NCI-H1105 (cell line): ENCODE measurements at places on chromosomes 11 and 22.
A peak's percentile ranks its signal among the peaks of the same experiment; 100 is the strongest.

GRCh38 chr11:122882857-122883645, 492 bp downstream of the JHY start:
- DNase-seq, result peak; percentile 52

- no peak for DNase-seq
Observed at GRCh38 chr11:76007166-76007565, 192.2 kb downstream of the UVRAG start.

GRCh38 chr11:35747668-35748067, 85.1 kb downstream of the TRIM44 start:
- DNase-seq, result peak; percentile 94

DNA sequence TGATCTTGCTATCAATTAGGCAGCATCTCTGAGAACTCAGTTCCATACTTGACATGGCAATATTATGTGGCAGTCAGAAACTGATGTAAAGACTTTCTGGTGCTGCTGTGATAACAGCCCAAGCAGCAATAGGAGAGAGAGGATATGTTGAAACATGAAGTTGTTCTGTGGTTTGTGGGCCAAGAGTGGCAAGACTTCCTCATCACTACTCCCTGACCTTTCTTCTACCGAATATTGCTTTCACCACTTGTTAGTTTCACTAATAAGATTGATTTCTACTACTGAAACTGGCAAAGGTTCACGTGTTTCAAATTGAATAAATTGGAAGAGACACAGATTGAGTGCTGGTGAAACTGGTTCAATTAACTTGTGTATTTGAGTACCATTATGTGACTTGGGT, 852.6 kb upstream of the RAG2 start:
- DNase-seq, result no peak

- DNase-seq, result no peak
Observed at GRCh38 chr11:76185931-76186401, 20.3 kb downstream of the WNT11 start.

GRCh38 chr11:60953781-60954180, 1.8 kb upstream of the SLC15A3 start:
- DNase-seq, result no peak

- DNase-seq, result no peak
Observed at GRCh38 chr11:59012398-59013265, 73.3 kb downstream of the GLYATL1 start.

GRCh38 chr22:37906364-37907008, 389 bp downstream of the MICALL1 start:
- no peak for DNase-seq

DNA sequence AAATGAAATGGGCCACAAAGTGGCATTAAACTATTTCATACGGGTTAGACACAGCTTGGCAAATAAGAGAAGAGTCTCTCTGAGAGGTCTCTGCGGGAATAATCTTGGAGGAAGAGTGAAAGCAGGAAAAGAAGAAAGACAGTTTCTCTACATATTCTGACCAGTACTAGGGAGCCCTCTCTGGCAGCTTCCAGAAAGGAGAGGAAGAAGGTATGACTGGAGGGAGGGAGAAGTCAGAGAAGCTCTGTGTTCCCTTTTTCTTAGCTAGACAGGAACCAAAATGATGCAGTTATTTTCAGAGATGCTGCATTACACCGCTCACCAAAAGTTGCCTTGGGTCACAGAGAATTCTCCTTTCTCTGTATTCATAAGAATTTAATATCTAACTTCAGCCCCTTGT, 382.1 kb downstream of the KCNA4 start:
- no peak for DNase-seq

- DNase-seq, result no peak
Observed at GRCh38 chr22:46902998-46903916, 140.8 kb downstream of the TBC1D22A start.

GRCh38 chr11:133115099-133115498, 417.2 kb downstream of the OPCML start:
- DNase-seq, result no peak

- DNase-seq, result no peak
Observed at GRCh38 chr22:38921806-38922205, 35.6 kb upstream of the APOBEC3A start.

DNA sequence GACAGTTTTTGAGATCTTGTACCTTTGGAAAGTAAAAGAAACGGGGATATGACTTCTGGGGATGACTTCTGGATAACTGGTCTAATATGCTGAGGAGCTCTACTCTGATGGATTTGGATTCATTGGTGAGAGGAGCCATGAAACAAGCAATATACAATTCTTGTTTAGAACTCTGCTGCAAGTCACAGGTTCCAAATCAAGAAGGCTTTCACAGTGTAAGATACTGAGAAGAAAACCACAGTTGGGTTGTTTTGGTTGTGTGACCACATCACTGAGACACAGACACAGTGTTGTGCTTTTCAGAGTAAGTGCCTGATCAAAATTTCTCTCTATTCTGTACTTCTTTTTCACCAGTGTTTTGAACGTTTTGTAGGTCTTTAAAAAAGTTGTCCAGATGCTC, 13.1 kb upstream of the UCP2 start:
- DNase-seq, result no peak

DNA sequence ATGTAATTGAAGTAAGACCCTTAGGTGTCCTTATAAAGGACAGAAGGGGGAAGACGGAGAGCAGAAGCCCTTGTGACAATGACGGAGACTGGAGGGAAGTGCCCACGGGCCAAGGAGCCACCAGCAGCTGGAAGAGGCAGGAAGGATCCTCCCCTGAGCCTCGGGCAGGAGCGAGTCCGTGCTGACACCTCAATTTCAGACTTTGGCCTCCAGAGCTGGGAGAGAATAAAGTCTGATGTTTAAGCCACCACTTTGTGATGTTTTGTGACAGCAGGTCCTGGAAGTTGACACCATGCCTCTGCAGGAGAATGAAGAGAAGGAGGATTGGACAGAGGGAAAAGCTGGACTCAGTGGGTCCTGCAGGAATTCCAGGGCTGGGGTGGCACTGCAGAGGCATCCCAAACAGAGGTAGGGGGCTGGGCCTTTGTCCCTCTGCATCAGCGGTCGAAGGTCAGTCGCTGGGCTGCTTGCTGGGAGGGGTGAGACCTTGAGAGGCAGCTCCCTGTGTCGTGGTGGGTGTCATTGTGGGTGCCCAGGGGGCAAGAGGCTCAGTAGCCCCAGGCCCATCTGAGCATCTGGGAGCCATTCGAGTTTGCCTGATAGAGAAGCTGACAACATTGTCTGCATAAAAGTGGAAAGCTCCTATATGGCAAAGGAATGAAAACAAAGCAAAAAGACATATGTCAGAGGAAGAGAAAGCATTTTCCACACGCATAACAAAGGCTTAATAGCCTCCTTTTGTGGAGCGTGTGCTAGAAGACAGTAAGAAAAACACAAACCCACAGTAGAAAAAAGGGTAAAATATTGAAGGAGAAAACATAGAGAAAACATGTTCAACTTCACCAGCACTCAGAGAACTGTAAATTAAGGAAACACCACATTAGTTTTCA, 68.8 kb downstream of the RTL6 start:
- no peak for DNase-seq

GRCh38 chr11:104183593-104183992, 19.6 kb upstream of the PDGFD start:
- DNase-seq, result no peak

DNA sequence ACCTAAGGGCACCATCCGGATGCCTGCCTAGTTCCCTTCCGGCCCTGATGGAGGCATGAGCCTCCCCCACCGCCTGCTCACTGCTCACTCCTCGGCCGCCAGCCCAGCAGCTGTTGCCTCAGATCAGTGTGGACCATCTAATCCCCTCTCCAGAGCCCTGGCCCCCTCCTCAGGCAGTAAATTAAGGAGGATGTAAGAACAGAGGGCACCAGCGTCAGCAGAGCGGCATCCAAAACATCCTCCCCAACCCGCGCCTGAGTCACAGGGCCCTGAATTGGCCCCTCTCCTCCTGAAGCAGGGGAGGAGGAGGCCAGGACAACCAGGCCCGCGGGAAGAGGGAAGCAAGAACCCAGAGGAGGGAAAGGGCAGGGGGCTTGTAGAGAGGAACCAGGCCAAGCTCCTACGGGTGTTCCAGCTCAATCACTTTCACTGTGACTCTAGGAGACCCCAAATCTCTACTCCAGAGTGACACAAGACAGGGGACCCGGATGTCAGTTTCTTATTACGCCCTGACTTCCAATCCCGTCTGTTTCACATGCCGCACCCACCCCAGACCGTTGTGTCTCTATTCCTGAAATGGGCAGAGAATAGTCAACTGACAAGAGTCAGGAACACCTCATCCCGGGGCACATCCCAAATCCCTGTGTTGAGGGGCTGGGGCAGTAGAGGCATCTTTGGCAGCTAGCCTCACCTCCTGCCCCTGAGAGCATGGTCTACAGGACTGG, 31.3 kb upstream of the MYOD1 start:
- no peak for DNase-seq

- DNase-seq, result peak; percentile 86
Observed at GRCh38 chr11:63916837-63917691, at the start of gene RCOR2. TSS of gene RCOR2 (minus strand) at chr11:63917164. CDS start at chr11:63916456, 708 bp downstream.

DNA sequence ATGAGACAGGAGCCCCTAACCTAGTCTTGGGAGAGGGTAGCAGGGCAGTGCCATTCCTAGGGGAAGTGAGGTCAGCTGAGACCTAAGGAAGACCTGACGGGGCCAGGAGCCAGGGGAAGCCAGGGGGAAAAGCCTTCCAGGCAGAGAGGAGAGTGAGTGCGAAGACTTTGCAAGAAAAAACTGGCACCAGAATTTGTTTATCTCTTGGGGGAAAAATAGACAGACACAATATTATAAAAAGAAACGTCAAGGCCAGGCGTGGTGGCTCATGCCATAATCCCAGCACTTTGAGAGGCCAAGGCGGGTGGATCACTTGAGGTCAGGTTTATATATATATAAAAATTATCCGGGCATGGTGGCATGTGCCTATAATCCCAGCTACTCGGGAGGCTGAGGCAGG, 26.9 kb upstream of the TESMIN start:
- no peak for DNase-seq

GRCh38 chr11:112377946-112378345, 117.3 kb upstream of the PLET1 start:
- DNase-seq, result no peak

DNA sequence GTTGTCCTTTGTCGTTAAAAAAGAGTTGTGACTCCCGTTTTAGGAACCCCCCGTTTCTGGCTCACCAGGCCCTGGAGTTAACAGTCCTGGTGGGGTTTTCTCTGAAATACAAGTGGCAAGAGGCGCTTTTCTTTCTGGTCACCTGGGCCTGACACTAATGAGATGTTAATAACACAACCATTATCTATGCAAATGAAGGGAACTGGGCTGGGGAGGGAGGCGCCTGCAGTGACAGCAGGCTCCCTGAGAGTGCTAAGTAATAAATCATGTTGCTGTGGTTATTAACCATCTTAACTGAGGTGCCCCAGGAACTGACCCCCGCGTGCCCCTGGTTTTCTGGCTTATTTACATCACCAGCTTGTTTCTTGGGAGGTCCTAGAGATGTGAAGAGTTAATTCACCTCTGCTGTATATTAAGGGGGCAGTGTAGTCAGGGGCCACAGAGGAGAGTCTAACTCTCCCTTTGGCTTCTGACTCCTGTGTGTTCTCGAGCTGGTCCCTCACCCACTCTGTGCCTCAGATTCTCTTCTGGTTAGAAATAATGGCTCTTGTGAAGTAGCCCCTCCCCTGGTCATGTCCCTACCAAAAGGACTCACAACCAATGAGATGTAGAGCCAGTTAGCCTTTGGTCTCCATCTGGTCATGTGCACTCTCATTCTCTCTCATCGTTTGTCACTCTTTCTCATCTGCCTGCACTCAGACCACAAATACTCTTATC, 276.6 kb upstream of the CADM1 start:
- DNase-seq, result no peak

GRCh38 chr11:41714101-41714500, 254.6 kb upstream of the LRRC4C start:
- DNase-seq, result no peak

DNA sequence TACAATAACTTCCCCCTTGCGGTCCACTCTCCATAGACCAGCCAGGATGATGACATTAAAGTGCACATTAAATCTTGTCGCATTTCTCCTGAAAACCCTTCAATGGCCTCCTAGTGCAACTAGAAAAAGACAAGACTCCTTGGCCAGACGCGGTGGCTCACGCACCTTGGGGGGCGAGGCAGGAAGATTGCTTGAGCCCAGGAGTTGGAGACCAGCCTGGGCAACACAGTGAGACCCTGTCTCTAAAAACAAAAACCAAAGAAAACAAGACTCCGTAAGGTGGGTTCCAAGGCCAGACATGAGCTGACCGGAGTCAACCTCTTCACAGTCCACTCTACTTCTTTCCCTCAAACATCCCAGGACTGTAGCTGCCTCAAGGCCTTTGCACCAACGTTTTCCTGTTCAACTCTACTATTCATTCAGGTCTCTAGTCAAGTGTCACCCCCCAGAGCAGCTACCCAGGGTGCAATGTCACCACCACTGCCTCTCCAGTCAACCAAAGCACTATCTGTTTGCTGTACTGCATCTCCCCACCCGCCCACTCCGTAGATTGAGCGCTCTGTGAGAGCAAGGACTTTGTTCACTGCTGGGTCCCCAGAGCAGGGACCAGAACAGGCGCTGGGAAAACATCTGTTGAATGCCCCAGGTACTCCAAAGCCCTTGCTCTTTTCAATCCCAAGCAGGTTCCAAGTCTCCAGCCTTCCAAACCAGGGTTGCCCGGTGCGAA, 739 bp downstream of the ZMAT5 start:
- DNase-seq, result peak; percentile 3

DNA sequence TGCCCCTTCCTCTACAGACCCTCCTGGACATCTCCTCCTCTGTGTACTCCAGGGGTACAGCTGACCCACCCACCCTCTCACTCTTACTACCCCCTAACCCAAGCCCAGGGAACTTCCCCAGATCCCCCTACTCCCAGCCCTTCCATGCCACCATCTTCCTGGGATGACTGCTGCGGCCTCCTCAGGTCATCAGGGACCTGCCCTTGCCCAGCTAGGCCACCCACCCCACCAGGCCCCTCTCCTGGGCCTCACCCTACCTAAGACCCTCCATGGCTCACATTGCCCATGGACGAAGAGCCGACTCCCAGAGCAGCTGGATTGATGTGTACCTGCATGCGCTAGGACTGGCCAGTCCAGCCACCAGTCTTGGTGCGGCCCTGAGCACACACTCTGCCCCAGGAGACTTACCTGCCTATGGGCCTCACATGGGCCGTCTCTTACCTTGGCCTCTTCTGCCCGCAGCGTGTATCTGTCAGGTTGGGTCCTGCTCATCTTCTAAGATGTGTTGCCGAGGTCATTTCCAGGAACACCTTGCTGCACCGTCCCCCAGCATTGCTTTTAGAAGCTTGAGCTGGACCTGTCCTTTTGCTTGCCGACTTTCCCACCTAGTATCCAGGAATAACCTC, 2.0 kb upstream of the CLDN5 start:
- DNase-seq, result no peak

DNA sequence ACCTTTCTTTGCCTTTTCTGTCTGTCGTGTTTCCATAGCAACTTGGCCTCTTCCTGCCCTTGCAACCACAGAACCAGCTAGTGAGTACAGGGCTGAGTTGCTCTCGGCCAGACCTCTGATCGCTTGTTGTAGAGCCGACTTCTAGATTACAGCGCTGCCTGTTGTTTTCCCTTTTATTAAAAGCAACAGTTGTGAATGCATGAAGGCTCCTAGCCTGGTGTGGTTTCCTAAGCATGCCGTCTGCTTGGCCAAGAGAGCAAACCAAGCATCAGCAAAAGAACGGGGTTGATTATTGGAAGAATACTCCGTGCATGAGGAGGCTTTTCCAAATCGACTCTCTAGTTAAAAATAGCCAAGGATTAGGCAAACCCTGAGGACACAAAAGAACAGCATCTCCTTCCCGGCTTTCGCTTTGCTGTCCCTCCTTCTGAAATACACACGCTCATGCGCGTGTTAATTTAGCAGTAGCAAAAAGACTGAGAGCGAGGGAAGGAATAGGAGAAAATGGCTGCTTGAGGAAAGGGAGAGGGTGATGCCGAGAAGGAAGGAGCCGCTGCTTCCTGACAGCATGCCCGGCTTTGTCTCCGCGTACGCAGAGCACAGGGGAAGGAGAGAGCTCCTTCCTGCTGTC, 71.5 kb upstream of the TTC12 start:
- DNase-seq, result no peak
